ENCODE measurements at places on chromosomes 7 and 10.
A peak's percentile ranks its signal among the peaks of the same experiment; 100 is the strongest.

- DNase-seq = peak; percentile 70
Measured at GRCh38 chr7:132076301-132077035, 499.8 kb downstream of the PLXNA4 start.

DNA sequence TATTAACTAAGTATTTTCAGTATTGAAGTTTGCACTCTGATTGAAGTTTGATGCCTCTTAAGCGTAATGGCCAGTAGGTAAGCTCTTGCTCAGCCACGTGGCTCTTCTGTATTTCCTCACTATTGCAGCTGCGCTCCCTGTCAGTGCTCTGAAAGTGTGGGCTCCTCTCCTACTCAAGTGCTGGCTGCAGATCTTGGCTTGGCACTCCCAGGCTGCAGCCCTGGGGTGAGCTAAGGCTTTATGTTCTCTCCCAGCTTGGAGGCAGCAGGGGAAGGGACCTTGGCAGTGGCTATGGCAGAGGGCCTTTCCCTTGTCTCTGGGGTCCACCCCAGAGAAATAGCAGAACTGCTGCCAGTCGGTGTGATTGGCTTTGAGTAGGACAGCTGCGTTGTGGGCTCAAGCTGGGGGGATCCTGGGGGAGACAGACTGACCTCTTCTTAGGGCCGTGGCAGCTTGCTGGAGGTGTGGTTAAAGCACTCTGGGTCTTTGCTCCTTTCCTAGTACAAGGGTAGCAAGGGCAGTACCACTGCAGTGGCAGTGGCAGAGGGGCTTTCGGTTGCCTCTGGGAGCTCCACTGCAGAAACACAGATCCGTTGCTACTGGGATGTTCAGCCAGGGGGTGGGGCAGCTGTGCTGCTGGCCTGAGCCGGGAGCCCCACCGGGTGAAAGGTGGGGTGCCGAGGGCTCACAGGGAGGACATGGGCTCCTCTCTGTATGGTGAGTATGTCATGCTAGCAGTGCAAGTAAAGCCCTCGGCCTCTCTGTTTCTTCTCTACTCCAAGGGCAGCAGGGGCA lies 100.5 kb downstream of the GLCCI1 start:
- no peak for DNase-seq

GRCh38 chr7:54543051-54543488 lies 895 bp downstream of the VSTM2A start:
- peak; percentile 65 for DNase-seq

GRCh38 chr10:29648114-29648982 lies 13.6 kb upstream of the SVIL start:
- no peak for DNase-seq

DNA sequence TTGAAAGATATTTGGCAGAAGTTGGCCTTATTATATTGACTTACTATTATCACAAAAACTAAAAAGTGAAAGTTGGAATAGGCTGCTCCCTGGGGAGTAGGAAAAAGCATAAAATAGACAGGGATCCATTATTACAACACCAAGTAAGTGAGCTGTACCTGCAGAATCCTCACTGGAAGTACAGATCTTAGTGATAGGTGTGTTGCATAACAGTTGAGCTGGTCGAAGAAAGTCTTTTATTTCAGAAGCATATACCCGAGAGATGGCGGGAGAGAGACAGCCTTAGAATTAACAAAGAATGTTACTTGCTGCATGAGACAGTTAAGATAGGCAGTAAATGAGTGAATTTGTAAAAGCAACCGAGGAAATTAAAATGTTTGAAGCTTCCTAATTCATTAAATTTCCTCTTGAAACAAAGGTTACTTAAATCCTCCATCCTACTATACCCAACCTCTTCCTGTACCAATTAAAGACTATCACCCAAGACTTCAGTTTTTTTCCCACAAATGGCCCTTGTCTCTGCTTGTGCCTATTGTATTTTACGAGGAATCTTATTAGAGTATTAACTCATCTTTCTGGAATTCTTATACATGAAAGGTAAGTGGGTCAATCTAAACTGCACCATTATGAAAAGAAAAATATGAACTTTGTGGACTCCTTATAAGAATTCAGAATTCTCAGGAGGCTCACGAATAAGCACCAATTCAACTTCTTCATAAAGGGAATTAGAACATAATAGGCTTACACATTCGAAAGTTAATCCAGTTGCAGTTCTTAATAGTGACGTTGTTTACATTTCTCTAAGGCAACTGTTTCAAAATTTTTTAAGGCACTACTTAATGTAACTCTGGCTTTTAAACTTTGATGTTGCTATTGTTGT lies 56.2 kb downstream of the CREM start:
- no peak for DNase-seq

- DNase-seq = no peak
Measured at GRCh38 chr10:130455111-130455695, 319.0 kb downstream of the GLRX3 start.

DNA sequence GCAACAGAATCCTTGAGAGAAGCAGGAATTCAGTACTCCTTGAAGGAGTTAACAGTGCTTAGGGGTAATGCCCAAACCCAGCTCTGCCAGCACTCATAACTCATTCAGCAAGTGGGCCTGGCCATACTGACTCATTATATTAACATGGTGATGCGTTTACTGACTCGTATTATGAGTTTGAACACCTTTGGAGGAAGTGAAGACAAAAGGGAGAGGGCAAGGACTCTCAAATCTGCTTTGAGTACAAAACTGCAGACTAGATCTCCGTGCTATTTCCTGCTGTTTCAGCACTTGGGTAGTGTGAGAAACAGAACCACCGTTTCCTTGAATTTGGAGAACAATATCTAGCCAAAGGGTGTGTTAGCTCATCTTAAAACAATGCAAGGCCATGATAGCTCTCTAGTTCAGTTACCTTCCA lies 30.8 kb downstream of the SLC16A9 start:
- DNase-seq = no peak

DNA sequence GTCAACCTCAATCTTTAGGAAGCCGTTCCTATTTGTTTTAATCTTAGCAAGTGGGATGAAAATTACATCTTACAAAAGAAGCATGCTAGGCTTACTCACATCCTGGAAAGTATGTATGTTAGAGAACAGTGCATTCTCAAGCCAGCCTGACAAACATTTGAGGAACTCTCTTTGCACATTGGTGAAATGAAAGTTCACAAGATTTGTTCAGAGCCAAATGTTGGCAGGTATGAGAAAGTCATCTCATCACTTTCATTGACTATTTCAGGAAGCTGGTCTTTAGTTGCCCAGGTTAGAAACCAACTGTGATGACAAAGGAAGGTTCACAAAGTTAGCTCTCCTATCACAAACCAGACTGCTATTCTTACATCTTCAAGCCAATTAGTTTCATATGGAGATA lies 57.1 kb downstream of the ABCB1 start:
- no peak for DNase-seq

DNA sequence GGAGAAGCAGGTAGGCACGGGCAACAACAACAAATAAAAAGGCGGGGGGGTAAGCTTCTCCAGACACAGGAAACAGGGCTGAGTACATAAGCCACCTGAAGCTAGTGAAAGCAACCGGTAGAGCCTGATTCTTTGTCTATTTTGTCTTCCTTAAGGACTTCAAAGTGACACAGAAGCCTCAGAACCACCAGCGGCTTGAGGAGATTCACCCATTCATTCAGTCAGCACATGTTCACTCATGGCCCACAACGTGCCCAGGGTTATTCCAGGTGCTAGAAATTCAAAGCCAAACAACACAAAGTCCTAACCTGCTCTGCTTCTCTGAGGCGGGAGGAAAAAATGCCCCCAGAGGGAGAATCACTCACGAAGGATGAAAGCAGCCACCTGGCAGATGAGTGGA lies 69.3 kb upstream of the C7orf33 start:
- no peak for DNase-seq

- no peak for DNase-seq
Measured at GRCh38 chr7:114148779-114149178, 230.0 kb upstream of the PPP1R3A start.

DNA sequence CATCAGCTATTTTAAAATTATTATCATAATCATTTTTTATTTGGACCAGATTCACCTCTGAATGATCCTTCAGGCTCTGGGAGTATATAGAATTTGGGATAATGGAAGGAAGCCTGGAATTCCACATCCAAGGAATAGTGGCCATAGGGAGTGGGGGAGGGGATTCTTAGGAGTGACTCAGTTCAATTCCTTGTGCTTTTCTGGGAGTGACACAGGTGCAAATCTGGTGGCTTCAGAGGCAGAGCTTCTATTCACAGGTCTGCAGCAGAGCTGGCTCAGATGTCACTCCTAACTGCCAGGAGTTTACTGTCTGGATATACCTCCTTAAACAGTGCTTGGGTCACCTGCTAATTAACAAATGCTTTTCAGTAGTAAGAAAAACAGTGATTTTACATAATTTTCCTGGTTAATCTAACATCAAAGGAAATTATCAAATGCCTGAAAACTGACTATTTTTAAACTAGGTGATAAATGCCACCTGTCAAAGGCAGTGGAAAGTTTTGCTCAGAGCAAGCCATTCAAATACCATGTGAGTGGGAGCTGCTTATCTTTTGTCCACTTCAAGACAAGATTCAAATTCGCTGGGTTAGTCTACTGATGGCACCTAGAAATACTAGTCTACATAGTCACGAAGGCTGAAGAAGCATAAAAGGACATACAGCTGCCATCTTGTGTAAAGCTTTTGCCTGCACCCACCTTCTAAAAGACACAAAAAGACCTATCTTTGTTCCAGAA lies 106.7 kb upstream of the LAMB4 start:
- no peak for DNase-seq

GRCh38 chr10:11713186-11713743 lies 28.9 kb upstream of the ECHDC3 start:
- DNase-seq = no peak

DNA sequence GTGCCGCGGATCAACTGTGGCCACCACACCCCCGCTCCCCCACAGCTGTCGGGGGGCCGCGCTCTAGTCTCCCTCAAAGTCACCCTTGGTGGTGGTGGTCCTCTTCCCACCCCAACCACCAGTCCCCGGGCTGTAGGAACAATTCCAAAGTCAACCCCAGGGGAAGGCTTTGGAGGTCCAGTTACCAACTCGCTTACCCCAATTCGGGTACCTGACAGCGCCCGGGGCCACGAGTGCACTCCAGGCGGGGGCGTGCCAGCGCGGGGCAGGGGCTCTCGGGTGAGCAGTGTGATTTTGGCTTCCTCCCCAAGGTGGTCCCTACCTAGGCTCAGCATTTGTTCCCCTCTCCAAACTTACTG lies 584 bp upstream of the ZMIZ1 start:
- no peak for DNase-seq

GRCh38 chr10:132861116-132861691 lies 75.3 kb upstream of the NKX6-2 start:
- DNase-seq = no peak

DNA sequence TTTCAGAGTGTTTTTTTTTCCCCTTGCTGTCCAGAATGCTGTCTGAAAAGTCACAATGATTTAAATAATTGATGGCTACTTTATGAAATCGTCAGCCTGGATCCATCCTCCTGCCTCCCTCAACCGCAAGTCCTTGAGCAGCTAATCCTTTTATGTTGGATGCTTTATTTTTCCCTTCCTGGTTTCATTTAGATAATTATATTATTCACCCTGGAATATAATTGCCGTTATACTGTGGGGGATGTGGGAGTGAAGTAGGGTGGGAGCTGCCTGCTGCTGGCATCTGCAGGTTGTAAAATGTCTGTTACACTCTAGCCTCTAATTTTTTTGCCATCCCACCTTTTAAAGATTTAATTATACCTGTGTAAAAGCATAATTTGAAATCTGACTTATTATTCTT lies 290.5 kb upstream of the LRGUK start:
- no peak for DNase-seq

DNA sequence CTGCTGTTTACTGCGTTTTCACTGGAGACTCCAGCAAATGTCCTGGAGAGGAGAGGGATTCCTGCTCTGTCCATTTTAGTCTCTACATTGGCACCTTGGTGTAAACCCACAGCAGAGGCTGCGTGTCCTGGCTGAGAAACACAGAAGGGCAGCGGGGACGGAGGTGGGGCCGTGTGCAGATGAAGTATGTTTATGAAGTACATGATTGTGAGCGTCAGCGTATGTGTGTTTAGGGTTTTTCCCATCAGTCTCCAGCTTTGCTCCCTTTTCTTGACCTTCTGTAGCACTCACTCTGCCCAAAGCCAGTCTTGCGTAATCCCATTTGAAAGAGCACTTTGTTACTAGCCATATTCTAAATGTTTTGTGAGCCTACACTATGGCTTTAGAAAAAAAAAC lies 750.7 kb upstream of the SORCS1 start:
- no peak for DNase-seq

DNA sequence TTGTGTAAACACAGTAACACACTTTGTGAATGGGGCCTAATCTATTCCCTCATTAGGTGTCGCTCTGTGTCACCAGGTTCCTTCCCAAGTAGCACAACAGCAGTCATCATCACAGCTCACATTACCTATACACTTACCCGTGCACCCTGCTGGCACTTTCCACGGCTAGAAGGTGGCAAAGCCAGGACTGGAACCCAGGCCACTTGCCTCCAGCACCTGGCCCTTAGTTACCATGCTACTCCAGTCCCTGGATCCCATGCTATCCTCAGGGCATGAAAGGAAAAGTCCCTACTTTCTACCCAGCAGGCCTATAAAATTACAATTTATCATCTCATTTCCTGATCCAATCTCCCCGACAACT lies 18.4 kb downstream of the SMURF1 start:
- DNase-seq = no peak

GRCh38 chr10:60414111-60414510 lies 24.4 kb upstream of the ANK3 start:
- DNase-seq = no peak

- DNase-seq = no peak
Measured at GRCh38 chr7:54477083-54477482, 65.1 kb upstream of the VSTM2A start.

GRCh38 chr10:104300002-104300735 lies 31.2 kb downstream of the GSTO2 start:
- no peak for DNase-seq

DNA sequence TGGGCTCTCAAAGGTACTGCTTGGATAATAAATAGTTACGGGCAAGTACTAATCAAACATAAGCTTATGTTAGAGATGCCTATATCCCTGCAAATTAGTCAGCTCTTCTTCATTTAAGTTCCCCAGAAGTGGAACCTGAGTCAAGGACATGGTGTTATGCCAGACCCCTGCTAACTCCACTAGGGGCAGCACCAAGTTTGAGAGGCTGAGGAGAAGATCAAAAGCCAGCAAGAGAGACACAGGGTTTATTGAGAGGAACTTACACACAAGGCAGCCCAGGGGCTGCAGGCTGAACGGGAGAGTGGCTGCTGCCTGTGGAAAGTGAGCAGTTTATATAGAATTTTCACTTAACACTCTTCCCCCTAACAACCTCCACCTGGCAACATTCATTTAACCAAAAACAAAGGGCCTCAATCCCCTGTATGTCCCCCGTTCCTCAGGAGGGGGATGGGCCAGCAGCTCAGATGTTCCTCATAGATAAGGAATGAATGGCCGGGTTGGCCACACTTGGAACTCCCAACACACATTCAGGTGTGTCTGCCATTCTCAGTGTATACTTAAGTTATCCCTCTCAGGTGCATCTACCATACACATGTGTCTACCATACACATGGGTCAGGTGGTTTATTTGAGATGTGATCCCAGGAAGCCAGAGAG lies 62.6 kb upstream of the GHITM start:
- no peak for DNase-seq

- no peak for DNase-seq
Measured at GRCh38 chr10:30048768-30049517, 10.4 kb downstream of the JCAD start.
